B cell (primary cell): ENCODE measurements at places on chromosomes 7 and 10. TPM values are rescaled to one million over a fixed set of nuclear protein-coding genes. Genes with fewer than 3 reads are reported as not detected.

DNA sequence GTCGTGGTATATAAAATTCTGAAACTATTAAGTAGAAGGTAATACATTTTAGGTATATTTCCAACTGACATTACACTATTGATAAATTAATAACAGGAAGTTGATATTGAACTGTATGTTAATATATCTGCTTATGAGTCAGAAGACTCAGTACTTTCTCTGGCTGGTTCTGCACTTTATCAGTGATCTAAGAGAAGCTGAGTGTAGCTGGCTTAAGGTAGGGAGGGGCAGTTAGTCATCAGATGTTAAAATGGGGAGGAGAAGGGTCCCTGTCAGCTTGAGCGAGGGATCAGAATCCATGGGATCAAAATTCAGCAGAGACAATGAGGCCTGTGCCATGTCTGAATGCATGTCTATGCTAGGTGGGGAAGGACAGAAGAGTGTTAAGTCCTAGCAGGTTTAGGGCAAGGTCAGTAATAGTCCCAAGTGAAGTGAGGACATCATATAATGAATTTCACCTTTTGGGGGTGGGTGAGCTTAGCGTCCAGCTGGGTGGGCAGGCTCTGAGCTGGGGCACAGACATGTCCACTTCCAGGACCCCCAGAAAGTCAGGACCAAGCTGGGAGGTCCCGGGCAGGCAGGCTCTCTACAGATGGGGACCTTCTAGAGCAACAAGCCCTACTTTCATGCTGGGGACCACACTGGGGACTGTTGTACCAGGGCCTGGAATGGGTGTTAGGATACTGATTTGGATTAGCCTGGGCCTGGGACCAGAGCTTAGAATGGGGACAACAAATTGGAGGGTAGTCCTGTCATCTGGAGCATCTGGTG lies 82.9 kb downstream of the WDFY4 start:
- no peak for DNase-seq

GRCh38 chr10:101305320-101306241 lies 48.4 kb upstream of the BTRC start:
- DNase-seq, result no peak

DNA sequence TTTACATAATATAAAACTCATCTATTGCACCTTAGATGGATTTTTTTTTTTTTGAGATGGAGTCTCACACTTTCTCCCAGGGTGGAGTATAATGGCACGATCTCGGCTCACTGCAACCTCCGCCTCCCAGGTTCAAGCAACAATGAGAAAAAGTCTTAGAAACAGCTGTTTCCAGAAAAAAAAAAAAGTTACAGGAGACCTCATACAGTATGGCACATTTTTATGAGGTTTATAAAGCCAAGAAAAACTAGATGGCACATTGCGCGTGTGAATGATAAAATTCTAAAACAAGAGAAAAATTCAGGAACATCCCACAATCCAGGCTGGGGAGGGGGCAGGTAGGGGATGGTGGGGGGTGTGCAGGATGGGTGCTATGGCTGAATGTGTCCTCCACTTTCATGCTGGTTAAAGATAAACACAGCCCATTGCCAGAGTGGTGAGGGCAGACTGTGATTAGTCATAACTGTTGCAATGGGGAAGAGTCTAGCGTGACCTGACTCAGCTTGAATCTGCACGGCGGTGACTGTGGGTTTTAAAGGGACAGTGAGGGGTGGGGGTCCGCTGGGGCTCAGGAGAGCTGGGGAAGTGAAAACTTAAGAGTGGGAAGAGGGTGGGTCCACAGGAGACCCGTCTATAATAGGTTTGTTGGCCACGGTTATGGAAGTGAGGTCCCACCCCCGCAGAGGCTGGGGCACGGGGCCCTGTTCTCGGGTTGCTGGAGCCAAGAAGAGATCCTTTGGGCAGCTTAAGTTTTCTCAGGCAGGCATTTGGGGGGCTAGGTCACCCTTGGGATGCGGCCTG lies 11.9 kb upstream of the LRRC27 start:
- DNase-seq, result no peak

- no peak for DNase-seq
Observed at GRCh38 chr10:102998399-102998907, 80.4 kb downstream of the CNNM2 start.

GRCh38 chr10:102302611-102303010 lies 57.3 kb downstream of the GBF1 start:
- no peak for DNase-seq

- no peak for DNase-seq
Observed at GRCh38 chr10:77500754-77501151, 136.9 kb downstream of the KCNMA1 start.

- DNase-seq, result no peak
Observed at GRCh38 chr10:48789486-48790456, 105.1 kb downstream of the WDFY4 start.

- no peak for DNase-seq
Observed at GRCh38 chr7:76233538-76234281, 32.0 kb downstream of the SRRM3 start.

- no peak for DNase-seq
Observed at GRCh38 chr10:4733150-4733842, 92.7 kb upstream of the AKR1E2 start.

DNA sequence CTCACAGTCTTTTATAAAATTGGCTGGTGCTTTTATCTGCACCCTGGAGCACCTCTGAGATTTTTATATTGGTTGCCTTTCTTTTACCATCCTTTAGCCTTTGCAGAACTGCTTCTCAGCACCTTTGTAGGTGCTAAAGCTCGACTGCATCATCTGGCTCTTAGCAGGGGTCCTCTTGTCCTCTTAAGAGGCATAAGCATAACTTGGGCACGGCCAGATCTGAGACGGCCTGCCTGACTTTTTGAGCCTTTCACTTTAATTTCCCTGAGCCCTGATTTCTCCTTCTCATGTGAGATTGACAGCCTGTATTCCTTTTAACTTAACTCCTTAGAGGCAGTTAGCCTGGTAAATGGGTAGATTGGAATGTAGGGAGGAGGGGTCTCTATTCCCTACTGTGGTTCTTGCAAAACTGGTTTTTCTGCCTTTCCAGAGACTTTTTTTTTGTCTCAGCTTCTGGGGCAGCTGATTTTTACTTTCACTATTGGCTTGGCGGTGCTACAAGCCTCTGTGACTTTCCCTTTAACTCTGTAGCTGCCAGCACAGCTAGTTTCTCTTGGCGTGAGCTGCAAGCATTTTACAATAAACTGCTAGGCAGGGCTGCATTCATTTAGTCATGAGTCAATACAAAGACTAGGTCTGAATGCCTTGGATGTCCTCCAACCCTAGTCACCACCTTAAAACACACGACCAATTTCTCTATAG lies 24.0 kb downstream of the ZPBP start:
- peak; percentile 46 for DNase-seq

GRCh38 chr10:42553064-42553407 lies 85.3 kb downstream of the ZNF33B start:
- no peak for DNase-seq

- DNase-seq, result no peak
Observed at GRCh38 chr7:55498142-55498541, 74.2 kb downstream of the VOPP1 start.

H2BK1 gene
- total RNA-seq, result 3.1 and 4.2 TPM in 2 replicates

GIMAP2 gene
- total RNA-seq, result 18.1 and 18.3 TPM in 2 replicates

SPRN gene
- not detected in 2 replicates for total RNA-seq
